Stimulated activated CD4-positive, alpha-beta T cell treated with anti-CD3 and anti-CD28 coated beads, TNF-alpha, amount 100 ng/mL, for 4 hours (primary cell): ENCODE measurements at places on chromosomes 1 and 21.

- DNase-seq: no peak
These were observed 167.1 kb upstream of the PLD5 start for GRCh38 chr1:242691610-242691945.

DNA sequence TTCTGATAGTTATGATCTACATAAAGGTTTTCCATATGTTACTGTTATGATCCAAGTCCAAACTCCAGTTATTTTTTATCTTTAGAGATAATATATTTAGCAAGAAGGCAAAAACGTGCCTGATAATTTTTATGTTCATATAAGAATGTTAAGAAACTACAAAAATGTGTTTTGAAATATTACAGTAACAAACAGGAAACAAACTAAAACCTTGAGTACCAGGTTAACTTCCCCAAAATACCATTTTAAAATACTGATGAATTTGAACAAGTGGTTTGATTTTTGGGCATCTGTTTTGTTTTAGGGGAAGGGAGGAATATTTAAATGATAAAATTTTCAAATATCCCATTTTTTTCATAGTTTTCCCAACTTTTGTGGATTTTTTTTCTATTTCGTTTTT is 124.8 kb downstream of the NR5A2 start:
- no peak for DNase-seq

DNA sequence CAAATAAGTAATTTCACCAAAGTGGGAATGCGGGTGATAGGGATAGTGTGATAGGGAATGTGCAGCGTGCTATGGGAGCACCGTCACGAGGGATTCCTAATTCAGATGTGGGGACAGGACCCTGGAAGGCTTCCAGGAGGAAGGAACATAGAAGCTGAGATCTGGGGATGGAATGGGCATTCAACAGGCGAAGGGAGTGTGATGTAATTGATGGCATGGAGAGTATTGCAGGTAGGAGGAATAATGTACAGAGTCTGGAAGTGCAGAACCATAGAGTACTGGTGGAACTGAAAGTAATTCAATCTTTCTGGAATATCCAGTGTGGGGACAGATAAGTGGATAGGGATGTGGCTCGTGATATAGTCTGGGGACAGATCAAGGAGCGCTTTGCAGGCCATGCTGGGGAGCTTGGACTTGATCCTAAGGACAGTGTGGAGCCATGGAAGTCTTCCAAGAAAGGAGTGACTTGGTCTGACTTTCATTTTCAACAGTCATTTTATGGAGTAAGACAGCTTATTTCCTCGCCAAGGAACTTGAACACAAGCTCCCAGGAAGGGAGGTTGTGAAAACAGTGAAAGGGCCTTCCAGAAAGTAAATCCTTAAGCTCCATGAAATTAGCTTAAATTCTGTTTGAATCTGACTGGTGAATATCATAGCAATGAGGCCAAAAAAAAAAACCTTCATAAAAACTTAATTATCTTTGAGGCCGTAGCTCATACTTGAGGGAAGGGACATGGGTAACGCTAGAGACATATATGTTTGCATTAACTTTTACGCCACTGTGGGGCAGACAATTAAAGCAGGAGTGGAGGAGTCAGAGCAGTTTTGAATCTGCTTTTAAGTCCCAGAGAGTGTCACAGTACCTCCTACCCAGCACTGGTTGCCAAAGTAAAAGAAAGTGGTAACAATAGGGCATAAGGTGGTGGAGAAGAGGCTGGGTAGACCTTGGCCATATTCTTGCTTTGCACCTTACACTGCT is 55.8 kb downstream of the ROR1 start:
- DNase-seq: no peak

DNA sequence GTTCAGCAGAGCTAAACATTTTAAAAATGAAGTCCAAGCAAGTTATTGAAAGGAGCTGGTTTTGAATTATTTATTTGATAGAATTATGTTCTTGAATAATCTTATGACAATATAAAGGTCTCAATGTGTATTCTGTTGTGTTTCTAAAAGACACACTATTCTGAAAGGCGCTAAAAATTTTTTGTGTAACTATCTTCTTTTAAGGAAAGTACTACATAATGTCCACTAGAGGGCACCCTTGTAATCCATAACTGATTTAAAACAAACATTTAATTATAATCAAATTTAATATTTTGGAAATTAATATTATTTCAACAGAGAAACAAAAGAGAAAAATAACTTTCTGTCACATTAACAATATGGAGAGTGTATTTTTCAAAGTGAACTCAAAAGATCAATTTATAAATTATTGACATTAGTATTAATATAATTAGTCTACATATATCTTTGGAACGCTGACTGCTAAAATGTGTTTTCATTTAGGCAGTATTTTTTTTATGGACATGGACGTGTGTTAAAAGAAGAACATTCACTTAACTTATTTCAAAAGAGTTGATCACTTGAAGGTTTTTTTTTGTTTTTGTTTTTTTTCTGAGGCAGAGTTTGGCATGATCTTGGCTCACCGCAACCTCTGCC is 248.4 kb downstream of the DENND1B start:
- no peak for DNase-seq

DNA sequence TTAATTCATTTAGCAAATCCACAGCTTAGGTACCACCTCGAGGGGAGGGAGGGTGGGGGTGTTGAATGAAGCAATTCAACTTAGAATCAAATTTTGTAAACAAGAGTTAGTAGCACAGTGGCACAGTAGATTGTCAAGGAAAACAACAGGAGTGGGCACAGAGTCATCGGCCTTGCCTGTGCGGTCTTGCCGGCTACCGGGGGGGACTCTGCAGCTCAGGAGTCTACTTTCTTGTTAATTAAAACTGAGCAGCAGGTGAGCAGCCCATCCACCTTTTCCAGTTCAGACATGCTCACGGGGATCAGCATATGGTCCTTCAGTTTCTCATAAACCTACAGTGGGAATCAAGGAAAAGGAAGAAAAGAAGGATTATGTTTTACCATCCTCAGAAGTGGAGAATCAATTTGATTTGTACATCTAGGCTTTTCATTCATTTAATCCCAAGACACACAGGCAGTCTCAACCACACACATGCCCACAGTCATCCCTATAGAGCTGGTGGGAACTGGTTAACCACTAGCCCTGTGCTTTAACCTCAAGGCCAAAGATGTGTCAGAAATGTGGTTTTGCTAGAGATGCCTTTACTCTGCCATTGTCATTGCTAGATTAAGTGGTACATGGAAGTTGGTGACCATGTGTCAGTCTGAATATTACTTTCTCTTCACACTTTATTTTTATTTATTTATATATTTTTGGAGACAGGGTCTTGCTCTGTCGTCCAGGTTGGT is 45.0 kb upstream of the BCL10 start:
- no peak for DNase-seq

- no peak for DNase-seq
These were observed 179.2 kb downstream of the ATG4C start for GRCh38 chr1:62962901-62963776.

GRCh38 chr1:58911841-58912499 is 128.1 kb upstream of the JUN start:
- no peak for DNase-seq

DNA sequence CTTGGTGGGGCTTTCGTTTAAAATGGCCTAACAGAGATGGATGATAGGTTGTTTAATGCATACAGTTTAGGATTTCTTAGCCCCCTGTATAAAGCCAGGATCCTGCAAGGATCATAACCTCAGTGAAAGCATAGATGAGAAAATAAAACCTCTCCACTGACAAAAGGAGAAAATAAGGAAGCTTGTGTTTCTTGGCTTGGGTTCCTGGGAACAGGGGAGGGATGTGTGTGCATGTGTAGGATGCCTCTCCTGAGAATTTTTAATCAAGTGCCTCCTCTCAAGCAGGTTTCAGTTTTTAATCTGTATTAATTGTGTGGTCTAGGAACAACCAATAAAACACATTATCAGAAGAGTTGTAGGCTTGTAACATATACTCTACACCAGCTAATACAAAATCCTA is 26.1 kb downstream of the PRKACB start:
- no peak for DNase-seq

GRCh38 chr1:8516278-8516777 is 198.4 kb downstream of the SLC45A1 start:
- DNase-seq: no peak

- DNase-seq: no peak
These were observed 22.5 kb downstream of the NSUN4 start for GRCh38 chr1:46363121-46363520.

DNA sequence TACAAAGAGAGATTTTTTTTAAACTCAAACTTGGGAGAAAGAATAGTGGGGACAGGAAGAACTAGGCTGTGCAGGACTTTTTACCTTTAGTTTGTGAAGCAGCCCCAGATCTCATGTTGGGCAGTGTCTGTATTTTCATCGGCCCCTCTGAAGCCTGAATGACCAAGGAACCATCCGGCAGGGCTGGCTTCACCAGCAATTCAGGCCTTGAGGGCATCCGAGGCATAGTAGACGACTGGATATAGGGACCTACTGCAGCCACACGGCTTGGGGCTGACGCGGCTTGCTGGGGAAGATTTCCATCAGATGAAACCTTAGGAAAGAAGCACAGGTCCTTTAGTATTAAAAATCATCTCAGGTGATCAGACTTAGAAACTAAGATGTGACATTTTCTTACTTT is 43.7 kb downstream of the TP53BP2 start:
- no peak for DNase-seq

- DNase-seq: no peak
These were observed 1795.5 kb downstream of the MRPL39 start for GRCh38 chr21:23811805-23812204.

- no peak for DNase-seq
These were observed 94.1 kb downstream of the PCBP3 start for GRCh38 chr21:45737485-45738166.

- no peak for DNase-seq
These were observed 10.9 kb downstream of the CNST start for GRCh38 chr1:246577082-246577719.

GRCh38 chr21:42193131-42193671 is 25.7 kb upstream of the ABCG1 start:
- no peak for DNase-seq

DNA sequence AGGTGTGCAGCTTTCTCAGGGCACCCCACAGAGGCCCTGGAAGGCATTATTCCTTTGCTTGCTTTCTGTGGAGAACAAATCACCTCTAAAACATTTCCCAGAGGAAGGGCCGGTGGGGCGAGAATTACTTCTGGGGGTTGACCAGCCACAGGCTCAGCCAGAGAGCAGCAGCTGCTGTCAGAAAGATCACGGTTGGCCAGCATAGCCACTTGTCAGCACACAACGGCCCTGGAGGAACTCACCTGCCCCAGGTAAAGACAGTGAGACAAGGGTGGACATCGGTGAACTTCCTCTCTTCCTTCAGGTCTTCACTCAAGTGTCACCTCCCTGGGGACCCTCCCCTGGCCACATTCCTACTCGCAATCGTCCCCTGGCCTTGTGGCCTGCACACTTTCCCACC is 69.5 kb upstream of the CLDN14 start:
- DNase-seq: no peak

DNA sequence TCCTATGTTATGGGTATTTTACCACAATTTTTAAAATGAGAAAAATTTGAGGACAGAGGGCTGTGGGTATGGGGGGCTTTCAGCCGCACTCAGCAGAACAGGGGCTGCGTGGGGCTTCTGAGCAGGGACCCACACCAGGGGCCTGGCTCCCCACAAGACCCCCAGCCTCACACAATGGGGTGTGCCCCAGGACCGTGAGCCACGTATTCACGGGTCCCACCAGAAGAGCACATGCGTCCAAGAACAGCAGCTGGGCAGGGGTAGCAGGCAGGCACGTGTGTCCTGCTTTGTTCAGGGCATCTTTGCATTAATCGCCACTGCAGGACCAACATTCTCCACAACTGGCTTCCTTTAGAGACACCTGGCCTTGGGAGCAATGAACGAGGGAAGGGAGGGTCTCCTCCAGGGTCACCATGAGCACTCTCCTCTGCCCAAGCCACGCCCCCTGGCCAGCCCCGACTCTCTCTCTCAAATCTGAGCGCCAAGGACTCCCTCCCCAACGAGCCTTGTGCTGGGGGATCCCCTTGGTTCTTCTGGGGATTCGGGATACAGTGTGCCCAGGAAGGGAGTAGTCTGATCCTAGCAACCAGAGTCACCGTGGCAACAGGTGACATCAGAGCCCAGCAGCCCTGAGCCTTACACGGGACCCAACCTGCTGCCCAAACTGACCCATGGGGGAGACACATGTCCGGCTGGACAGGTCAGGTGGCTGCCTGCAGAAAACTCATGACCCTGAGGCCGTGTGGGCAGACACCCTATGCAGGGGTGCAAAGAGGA is 7.4 kb upstream of the ARF1 start:
- no peak for DNase-seq

- DNase-seq: no peak
These were observed 59.9 kb downstream of the DNM3 start for GRCh38 chr1:171901245-171901644.

DNA sequence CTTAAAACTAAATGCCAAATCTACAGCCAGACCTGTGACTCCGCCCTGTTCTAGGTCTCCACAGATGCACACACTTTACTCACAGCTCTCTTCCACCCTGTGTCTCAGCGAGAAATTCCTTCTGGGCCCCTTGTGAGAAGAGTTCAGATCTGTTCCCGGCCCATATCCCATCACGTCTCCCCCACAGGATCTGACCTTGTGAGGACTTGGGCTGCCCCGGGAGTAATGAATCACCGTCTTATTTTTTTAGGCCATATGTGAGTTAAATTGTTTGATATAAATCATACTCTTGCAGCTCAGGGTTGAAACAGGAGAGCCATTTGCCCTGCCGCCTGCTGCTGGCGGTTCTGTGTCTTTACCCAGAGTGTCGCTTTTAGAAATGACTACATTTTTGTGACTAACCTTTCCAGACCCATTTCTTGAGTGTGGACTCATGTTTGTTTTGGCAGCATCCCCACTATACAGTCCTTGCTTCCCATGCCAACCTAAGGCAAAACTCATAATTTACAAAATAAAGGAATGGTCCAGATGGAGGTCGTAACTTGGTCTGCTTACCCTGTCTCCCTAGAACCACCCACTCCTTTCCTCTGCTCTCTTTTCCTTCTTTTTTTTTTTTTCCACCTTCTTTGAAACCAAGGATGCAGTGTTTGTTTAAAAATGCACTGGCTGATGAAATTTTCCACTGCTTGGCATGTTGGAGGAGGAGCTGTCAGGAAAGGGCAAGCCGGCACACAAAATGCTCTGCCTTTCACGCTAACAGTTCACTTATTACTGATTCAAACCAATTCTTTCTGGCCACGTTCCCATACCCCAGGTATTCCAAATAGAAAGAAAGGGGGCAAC is 98.0 kb upstream of the C1orf105 start:
- no peak for DNase-seq

- DNase-seq: no peak
These were observed 3.1 kb upstream of the TINAGL1 start for GRCh38 chr1:31573261-31573660.

- no peak for DNase-seq
These were observed 112.2 kb downstream of the RYR2 start for GRCh38 chr1:237154157-237154556.

DNA sequence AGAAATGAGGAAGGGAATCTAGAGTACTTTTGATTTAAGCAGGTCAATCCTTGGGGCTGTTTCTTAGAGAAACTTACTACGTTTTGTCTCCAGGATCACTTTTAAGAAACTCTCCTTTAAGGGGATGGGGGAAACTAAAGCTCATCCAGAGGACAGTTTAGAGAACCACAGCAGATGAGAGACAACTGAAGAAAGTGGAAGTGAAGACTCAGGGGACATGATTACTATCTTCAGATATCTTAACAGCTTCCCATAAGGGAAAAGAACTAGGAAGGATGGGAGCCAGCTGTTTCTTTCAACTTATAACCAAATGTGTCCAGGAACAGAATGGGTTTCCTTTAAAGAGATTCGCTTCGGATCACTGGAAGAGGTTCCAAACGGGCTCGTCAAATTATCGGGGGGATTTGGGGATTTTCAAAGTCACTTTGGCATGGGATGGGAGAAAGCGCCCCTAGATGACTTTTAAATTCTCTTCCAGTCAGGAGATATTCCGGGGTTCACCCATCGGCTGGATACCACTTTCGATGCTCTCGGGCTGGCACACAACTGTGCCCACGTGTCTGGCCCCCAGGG is 1.2 kb downstream of the SCMH1 start:
- no peak for DNase-seq
